T-cell (primary cell): ENCODE measurements at places on chromosomes 3 and 15.

DNA sequence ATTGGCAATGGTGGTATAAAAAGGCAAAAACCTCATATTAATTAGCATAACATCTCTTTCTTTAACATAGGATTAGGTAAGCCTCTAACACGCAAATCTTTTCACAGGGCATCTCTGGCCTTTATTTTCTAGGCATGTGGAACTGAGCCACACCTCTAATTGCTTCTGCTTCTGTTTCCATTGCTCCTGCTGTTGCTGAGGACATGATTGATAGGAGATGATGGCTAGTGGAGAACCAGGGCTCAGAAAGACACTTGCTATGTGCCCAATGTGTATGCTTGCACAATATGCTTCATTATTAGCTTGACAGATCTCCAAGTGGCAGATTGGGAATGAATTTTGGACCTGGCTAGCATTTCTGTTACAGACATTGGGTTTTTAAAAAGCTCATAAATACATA is 114.5 kb downstream of the EPHA3 start:
- no peak for DNase-seq

DNA sequence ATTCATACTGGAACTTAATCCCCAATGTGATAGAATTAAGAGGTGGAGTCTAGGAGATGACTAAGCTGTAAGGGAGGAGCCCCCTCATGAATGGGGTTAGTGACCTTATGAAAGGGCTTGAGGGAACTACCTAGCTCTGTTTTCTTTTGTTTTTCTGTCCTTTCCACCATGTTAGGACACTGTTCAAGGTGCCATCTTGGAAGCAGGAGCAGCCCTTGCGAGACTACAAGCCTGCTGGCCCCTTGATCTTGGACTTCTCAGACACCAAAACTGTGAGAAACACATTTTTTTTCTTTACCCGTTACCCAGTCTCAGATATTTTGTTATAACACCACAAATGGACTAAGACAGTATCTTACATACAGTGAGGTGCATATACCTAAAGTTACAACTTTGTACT is 26.5 kb downstream of the GOLGA6A start:
- DNase-seq: no peak

- no peak for DNase-seq
Measured at GRCh38 chr15:100528833-100529428, at the start of gene CERS3. CERS3 (minus strand) TSS chr15:100528950; CDS start chr15:100501849, 27,101 bp downstream.

- no peak for DNase-seq
Measured at GRCh38 chr3:183497313-183497712, 58.2 kb downstream of the KLHL6 start.

DNA sequence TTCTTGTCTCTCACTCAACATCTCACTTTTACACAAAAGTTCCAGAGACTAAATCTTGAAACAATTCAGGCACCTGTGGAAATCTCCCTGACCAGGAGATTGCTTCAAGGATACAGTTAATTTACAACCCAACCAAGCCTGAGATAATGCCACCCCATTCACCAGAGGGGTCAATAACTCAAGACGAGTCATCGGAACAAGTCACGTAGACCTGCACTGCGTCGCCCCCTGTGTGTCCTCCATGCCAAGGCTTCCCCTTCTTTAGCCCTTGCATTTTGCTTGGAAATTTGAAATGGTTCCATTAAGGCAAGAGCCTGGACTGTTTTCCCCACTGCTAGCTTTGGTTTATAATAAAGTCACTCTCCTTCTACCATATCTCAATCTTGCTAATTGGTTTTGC is 129.0 kb upstream of the NEO1 start:
- DNase-seq: no peak

DNA sequence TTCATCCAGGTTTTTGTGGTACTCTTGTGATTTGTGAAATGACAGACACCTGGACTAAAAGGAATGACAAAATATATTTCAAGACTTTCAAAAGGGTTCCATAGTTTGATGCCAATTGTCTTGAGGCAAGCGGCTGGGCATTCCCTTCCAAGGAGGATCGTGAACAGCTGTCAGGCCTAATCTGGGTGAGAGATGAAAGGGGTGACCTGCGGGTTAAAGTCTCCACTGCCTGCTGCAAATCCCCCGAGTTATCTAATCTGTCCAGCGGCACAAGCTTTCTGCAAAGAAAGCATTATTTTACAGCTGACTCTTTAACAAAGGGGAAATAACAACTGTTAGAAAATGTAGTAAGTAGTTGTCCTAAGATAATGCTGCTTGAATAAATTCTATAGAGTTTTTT is 128.7 kb upstream of the MB21D2 start:
- DNase-seq: no peak
